ENCODE measurements at places on chromosomes 11 and 22.

- no peak for DNase-seq
These were observed 15.2 kb downstream of the PPIL2 start for GRCh38 chr22:21680830-21681565.

GRCh38 chr11:115185507-115185906 lies 318.7 kb downstream of the CADM1 start:
- DNase-seq: no peak

DNA sequence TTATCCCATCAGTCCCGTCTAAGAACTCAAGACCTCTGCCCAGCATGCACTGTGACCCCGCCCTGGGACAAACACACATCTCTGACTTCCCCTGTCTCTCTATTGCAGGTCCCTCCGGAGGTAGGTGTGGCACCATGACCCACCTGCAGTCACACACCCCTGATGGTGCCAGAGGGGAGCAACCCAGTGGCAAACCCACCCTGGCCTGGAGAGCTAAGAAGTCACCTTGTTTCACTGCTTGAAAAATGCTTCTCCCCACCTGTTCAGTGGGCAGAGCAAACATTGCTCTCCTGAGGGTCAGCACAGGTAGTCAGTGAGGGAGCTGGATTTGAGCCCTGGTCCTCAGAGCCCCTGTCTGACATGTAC lies 23.9 kb downstream of the CAPN1 start:
- DNase-seq: no peak

DNA sequence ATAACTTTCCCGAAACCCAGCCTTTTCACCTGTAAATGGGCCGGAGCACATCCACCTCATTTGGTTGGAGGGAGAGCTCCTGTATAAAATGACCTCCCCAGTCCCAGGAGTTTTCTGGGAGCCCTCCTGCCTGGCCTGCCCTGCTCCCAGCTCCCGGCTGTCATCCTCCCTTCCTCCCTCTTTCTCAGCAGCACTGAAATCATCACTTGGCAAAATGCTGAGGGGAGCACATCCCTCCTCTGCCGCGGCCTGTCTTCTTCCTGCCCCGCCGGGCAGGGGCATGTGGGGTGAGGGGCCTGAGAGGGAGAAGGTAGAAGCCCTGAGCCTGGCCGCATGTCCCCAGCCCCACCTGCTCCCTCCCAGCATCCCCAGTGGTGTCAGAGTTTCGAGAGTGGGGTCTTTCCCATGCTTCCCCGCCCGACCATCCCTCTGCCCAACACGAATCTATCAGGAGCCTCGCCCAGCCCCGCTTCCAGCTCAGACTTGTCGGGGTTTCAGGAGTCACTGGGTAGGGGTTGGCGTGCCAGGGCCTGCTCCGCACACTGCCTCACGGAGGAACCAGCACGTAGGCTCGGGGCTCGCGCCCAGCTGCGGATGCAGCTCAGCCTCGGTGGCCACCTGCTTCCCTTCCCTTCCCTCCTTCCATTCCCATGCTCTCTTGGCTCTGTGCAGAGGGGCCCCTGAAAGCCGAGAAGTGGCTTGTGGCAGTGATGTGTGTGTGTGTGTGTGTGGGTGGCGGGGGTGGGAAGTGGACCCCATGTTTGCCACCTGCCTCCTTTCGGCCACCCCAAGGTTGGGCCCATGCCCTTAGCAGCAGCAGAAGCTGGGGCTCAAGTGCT lies 37.1 kb downstream of the NECTIN1 start:
- no peak for DNase-seq

DNA sequence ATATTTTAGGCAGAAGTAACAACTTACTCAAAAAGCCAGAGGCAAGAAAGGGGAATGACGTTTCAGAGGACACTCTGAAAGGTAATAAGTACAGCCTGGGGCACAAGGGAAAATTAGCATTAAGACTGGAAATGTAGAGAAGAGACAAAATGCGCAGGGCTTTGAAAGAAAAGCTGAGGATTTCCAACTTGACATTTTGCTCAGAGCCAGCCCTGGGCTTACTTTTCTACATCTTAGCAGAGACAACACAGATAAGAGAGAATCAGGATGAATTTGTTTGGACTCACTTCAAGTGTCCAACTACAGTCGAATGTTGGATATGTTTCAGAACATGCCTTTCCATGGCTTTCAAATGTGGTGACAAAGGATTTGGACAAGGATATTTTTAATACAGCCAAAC lies 808.9 kb upstream of the LUZP2 start:
- DNase-seq: no peak

DNA sequence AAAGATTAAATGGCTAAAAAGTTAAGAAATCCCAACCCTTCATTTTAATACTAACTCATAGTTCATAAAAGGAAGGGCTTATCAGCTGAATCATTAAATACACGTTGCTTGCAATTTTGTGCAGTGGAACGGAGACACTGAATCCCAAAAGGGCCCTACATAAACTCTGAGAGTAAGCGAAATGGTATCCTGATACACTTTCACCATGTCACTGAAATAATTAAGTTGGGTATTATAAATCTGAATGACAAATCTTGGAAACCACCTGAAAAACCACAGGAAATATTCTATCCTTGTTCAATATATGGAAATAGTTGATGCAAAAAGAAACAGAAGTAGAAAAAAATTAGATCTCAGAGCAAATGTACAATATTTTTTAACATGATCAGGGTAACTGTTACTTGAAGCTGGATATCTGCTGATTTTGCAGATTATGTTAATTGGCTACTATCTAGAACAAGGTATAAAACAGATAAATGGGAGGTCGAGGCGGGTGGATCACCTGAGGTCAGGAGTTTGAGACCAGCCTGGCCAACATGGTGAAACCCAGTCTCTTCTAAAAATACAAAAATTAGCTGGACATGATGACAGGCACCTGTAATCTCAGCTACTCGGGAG lies 55.1 kb downstream of the MAML2 start:
- no peak for DNase-seq

GRCh38 chr11:46930089-46930488 lies 6.5 kb upstream of the CSTPP1 start:
- DNase-seq: no peak

GRCh38 chr22:40220316-40221054 lies 42.8 kb downstream of the TNRC6B start:
- no peak for DNase-seq

DNA sequence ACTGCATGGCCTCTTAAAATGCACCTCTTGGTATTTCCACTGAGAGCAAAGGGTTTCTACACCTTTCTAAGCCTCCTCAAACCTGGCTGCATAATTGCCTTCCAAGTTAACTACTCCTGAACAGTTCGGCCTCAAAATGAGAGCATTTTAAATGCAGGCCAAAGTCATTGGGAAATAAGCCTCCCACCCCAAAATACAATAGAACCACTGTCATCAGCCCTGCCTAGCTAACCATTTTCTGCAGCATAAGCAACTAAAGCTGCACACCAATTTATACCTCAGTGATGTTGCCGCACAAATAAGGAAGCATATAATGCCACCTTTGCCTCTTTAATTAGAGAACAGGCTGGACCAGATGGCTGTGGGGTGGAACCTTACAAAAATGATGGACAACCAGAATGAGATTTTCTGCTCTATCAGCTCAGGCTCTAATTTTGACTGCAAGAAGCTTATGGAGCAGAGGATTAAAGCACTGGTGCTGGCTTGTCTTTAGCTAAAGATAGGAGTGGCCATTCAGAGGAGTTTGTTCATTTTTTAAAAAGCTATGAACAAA lies 4.3 kb downstream of the TOB2 start:
- no peak for DNase-seq

GRCh38 chr11:23473782-23474181 lies 613.5 kb upstream of the CCDC179 start:
- DNase-seq: no peak

DNA sequence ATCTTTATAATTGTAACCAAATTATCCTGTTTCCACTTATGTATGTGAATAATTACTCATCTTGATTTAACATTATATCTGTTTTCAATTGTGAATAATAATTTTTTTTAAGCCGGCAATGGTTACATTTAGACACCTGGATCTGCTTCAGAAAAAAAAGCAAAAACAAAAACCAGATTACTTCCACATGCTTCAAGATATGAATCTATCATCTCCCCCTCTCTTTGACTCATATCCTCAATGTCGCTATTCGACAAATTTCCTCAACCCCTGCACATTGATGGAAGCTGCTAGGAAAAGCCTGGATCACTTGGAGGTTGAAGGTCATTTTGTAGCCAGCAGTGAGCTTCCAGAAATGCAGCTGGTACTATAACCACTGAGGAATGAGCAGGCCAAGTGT lies 42.7 kb downstream of the SLC1A2 start:
- DNase-seq: no peak

GRCh38 chr11:44592125-44592940 lies 26.9 kb downstream of the CD82 start:
- DNase-seq: peak; percentile 65

GRCh38 chr22:36274531-36274930 lies 21.6 kb downstream of the APOL1 start:
- no peak for DNase-seq

DNA sequence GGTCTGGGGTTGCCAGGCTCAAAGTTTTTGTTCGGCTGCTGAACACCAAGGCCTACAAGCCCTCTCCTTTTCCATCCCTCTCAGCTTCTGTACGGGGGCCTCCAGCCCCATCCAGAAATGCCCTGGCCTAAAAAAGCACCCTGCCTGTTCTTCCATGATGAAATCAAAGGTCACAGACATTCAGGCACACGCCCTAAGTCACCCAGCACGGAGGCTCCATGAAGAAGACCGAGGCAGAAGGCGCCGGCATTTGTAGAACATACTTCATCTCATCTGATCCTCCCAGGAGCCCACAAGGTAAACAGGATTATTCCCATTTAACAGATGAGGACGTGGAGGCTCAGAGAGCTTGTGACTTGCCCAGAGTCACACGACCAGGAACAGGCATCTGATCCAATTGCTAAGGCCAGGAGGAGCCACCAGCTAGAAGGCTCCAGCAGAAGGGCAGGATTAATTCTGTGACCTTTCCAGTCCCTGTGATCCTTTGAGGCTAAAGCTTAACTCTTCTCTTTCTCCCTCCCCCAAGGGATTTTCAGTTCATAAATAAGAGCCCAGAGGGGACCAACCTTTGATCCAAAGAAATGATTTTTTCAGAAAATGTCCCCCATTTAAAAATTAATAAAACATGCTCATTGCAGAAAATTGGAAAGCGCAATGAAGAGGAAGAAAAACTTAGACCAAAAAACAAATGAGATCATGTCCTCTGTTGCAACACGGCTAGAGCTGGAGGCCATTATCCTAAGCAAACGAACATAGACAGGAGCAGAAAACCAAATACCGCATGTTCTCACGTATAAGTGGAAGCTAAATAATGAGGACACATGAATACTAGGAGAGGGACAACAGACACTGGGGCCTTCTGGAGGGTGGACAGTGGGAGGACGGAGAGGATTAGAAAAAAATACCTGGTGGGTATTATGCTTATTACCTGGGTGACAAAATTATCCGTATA lies 38.7 kb downstream of the CYTH4 start:
- DNase-seq: no peak

- no peak for DNase-seq
These were observed 125.4 kb upstream of the ARHGAP20 start for GRCh38 chr11:110837603-110838002.
